HEK293T (cell line): ENCODE measurements at places on chromosomes 11 and 22.

DNA sequence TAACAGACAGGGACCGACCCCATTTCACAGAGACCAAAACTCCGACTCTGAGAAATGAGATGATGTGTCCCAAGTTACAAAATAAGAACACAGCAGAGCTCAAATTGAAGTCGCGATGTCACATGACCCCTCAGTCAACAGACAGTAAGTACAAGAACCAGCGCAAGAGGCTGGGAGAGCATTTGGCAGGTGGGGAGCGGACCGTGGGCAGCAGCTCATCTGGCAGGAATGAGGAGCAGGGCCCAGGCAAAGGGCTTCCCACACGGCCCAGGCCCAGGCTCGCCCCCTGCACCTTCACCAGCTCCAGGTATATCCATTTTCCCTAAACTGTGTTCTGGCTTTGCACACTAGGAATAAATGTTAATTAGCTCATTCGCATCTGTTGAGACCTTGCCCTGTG is 34.3 kb downstream of the SCUBE1 start:
- no peak for DNase-seq

- no peak for DNase-seq
Observed at GRCh38 chr11:120863359-120863758, 160.5 kb upstream of the TBCEL start.

- no peak for DNase-seq
Observed at GRCh38 chr11:35007277-35007676, 90.9 kb downstream of the PDHX start.

- no peak for DNase-seq
Observed at GRCh38 chr22:50278461-50278860, 8.3 kb upstream of the MAPK11 start.

DNA sequence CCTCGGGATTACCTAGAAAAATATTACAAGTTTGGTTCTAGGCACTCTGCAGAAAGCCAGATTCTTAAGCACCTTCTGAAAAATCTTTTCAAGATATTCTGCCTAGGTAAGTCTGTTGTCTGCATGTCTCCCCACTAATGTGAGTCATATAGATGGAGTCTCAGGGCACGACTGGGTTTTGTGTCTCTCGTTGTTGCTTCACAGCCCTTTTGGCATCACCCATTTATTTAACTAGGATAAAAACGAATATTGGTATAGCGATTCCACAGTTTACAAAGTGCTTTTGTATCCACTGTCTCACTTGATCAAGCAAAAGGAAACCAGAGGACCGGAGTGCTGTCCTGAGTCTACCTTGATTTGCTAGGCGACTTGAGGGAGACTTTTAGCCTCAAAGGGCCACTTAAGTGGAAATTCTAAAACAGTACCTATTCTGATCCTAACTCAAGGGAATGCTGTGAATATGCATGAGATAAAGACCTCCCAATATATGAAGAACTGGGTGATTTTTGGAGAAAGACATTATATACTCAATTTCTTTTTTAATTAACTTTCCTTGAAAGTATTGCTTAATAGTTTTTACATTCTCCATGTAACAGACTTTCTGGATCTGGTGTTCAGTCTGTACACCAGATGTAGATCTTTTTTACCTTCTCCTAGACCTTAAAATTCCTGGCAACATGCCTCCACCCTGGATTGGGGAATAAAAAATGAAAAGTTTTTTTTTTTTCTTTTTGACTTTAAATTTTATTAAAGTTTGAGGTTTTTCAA is 590 bp downstream of the NNMT start:
- no peak for DNase-seq

- no peak for DNase-seq
Observed at GRCh38 chr11:82975882-82976281, 74.3 kb downstream of the DDIAS start.

DNA sequence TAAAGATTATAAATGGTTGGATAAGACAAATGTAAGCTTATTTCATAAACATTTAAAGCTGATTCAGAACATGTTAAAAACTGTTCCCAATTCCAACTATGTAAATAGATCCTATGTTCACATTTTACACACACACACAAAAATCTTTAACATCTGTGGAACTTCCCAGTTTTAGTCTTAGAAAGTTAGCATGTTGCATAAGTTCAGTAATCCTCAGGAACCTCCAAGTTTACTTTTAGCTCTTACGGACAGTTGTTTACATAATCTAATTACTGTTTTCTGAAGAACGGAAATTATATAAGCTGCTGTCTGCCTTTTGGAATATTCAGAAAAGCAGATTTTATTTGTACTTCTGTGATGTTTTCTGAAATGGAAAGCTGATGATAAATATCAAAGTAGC is 53.3 kb downstream of the PANX1 start:
- no peak for DNase-seq

- DNase-seq, result peak; percentile 75
Observed at GRCh38 chr11:11155962-11156815, 196.9 kb downstream of the CSNK2A3 start.

GRCh38 chr11:100031973-100032372 is 655.1 kb upstream of the ARHGAP42 start:
- DNase-seq, result no peak

- DNase-seq, result no peak
Observed at GRCh38 chr22:29443452-29443851, 5.1 kb downstream of the RFPL1 start.

- DNase-seq, result no peak
Observed at GRCh38 chr11:57903441-57904123, 120.1 kb upstream of the OR9Q1 start.

DNA sequence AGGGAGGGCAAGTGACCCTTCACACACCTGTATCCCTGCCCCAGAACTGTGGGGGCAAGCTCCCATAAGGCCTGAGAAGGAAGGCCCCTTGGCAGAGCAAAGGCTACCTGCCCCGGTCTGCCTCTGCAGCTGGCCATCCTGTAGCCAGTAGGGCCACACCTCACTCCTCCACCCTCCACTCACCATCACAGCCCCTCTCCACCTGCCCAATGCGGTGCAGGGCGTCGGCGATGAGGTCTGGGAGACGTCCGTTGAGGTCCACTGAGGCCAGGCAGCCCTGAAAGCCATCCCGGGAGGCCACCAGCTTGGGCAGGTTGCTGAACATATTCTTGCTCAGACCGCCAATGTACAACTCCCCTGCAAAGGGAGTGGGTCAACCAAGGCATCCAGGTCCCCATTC is 57.5 kb downstream of the SLC22A12 start:
- DNase-seq, result no peak

DNA sequence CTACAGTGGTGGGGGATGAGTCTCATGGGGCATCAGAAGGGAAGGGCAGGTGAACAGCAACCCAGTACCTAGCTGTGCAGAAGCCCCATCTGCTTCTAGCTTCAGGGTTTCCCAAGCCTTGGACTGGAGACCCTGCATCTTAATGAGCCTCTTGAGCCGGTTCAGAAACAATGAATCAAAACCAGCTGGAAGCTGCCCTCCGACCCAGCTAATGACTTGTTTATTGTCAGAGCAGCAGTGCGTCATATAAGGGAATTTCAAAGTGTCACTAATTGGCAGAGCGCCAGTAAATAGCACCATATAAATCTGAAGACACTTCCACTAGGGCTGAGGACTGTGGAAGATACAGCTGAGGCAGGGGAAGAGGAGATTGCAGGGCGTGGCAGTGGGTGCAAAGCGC is 57.5 kb downstream of the RPUSD4 start:
- DNase-seq, result peak; percentile 63

DNA sequence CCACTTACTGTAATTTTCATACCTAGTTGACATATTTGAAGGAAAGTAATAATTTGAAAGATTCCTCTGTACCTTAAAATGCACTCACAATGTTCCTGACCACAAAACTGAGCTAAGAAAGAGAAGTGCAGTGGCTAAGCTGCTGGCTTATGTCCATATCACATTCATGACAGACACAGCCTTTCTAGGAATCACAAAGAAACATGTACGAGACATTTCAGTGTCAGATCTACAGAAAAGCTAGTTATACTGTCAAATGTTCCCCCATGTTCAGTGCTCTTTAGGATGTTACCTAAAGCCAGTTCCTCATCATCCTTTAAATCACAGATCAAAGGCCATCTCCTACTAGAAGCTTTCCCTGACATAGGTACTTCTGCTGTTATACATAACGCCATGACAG is 142.2 kb upstream of the C11orf58 start:
- DNase-seq, result no peak

DNA sequence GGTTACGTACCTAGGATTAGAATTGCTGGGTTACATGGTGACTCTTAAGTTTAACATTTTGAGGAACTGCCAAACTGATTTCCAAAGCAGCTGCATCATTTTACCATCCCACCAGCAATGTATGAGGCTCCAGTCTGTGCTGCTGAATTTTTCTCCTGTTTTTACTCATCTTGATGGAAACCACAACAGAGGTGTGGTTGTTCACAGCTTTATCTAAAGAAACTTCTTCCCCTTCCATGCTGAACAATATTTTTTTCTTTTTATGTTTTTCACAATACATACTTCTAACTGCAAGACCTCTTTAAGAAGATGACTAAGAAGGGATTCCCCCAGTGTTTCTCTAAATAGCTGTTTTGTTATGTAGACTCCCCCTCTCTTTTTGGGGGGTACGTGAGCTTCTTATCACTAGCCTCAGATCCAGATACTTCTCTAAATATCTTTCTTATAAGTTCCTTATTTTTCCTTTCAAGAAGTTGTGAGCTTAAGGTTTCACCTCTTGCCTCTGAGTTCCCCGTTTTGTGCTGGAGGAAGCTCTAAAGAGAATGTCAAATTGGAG is 24.0 kb downstream of the TCP11L1 start:
- DNase-seq, result no peak

DNA sequence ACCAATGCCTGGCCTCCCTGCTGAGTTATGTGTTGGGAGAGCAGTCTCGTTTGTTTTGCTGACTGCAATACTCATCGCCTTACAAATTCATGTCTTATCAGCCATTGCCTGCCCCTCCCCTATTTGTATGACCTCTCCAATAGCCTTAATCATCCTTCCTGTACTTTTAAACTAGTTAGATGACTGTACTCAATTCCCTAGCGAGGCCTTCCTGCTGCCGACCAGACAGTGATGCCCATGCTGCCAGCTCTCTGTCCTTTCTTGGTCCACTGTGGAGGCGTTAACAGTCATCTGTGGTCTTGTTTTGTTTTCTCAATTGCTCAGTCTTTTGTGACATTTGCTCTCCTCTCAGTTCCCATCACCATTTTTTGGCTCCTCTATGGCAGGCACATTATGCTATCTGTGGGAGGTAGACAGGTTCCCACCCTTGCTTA is 20.3 kb upstream of the YPEL1 start:
- no peak for DNase-seq

GRCh38 chr11:27373856-27374602 is 11.0 kb upstream of the CCDC34 start:
- no peak for DNase-seq

- DNase-seq, result no peak
Observed at GRCh38 chr11:126830216-126830806, 170.3 kb downstream of the KIRREL3 start.

- DNase-seq, result no peak
Observed at GRCh38 chr11:91086028-91086427, 863.2 kb upstream of the CHORDC1 start.

GRCh38 chr11:19832086-19832750 is 119.6 kb downstream of the NAV2 start:
- DNase-seq, result no peak
